NCI-H1092 (cell line): ENCODE measurements at places on chromosomes 16 and 17.

DNA sequence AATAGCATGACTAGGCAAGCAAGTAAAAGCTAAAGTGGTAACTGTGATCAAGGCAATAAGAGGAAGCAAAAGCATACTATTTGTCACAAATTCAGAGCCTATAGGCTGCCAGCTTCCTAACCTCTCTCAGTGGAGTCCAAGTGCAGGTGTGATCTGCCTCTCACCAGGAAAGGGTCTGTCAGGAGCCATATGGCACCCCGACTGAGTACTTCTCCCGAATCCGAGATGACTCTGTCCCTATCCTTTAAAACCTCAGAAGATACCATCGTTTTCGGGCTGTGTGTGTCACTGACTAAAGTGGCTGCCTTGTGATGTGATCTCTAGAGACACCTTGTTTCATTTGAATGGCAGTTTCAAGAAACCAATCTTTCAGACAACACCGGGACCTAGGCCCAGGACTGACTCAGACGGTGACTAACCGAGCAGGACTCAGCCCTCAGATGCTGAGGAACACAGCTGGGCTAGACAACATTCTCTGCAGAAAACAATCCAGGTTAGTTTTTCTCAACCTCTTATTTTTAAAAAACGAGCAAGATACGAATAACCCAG is 63.6 kb downstream of the SMG6 start:
- DNase-seq = no peak

GRCh38 chr17:79006794-79007503 is 2.6 kb downstream of the CANT1 start:
- DNase-seq = no peak

DNA sequence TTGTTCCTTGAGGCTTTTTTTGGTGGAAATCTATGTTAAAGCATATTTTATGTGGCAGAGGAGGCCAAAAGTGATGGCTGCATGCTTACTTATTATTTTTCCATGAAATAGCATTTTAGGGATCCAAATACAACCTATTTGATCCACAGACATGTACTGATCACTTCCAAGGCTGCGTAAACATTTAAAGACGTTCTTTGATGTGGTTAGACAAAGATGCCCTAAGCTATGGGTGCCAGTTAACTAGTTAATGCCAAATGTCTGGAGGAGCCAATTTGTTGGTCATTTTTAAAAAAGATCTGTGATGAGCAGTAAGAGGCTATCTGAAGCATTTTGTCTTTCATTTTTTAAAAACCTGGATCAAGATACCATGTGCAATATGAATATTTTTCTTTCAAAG is 17.3 kb upstream of the PRKCA start:
- no peak for DNase-seq

- DNase-seq = no peak
These were observed 109.5 kb downstream of the ASIC2 start for GRCh38 chr17:33183487-33184026.

- no peak for DNase-seq
These were observed 12.5 kb downstream of the ZSCAN32 start for GRCh38 chr16:3388325-3388724.

- no peak for DNase-seq
These were observed 78.0 kb downstream of the KNOP1 start for GRCh38 chr16:19639986-19640421.

GRCh38 chr16:11140098-11140375 is 116.0 kb downstream of the SOCS1 start:
- no peak for DNase-seq

DNA sequence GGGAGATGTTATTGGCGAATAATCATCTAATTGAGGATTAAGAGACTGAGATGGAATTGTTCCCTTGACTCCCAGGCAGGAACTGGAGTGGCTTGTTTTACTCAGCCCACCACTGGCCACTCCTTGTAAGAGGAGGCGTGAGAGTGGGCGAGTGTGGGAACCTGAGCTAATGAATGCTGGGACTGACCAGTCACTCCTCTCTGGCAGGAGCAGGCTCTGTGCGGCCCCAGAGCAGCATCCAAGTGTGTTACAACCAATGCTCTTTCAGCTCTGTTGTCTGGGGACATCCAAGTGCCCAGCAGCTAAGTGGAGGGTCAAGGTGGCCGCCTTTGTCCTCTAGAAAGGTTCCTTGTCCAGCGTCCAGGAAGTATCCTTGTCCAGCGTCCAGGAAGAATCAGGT is 739.9 kb downstream of the CDH8 start:
- no peak for DNase-seq

GRCh38 chr17:814371-814770 is 32.2 kb downstream of the MRM3 start:
- no peak for DNase-seq

DNA sequence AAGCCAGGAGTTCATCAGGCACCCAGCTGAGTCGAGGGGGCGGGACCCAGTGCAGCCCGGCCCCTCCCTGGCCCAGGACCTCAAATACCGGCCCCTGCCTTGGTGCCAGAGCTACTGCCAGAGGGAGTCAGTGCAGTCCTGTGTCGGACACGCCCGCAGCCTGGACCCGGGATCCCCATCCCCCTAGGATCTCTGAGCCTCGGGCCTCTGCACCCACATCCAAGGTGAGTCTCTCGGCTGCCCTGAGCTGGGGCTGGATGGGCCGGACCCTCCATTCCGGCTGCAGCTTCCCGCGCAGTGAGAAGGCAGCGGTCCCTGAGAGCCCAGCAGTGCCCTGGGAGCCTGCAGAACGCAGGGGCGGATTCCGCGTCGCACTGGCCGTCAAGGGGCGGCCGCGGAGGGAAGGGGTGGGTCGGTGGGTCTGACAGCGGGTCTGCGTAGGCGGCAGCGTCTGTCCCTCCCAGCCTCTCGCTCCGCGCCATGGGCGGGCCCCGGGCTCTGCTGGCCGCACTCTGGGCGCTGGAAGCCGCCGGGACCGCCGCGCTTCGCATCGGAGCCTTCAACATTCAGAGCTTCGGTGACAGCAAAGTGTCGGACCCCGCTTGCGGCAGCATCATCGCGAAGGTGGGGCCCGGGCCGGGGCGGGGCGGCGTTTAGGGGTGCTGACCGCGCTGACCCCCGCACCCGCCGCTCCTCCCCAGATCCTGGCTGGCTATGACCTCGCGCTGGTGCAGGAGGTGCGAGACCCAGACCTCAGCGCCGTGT is at the start of gene DNASE1L2:
Gene DNASE1L2 (plus strand): TSS at position 108 of the 765 bp plus-strand sequence. CDS start 373 bp downstream, at position 481.
- no peak for DNase-seq

DNA sequence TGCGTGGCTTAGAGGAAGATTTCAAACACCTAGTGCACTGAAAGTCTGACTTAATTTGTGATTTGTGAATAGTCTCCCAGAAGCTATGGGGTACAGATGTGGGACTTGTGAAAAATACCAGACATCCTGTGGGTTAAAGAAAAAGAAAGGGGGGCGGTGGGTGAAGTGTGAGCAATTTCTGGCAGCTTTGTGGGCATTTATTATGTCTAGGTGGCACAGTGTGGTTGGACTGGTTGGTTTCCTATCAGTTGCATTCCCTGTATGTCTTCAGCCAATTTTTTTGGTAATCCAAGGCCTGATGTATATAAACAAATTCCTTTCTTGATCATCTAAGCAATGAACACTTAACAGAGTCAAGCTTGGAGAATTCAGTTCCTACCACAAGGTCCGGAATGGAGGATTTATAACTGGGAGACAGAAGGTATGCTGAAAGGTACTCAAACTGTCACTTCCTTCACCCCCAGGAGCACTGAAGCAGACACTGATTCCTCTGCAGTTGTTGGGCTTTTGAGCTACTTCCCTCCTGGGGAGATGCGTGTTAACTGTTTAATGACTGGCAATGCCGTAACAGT is 211.6 kb downstream of the WWOX start:
- no peak for DNase-seq

GRCh38 chr17:78390241-78391050 is 12.0 kb downstream of the PGS1 start:
- no peak for DNase-seq

DNA sequence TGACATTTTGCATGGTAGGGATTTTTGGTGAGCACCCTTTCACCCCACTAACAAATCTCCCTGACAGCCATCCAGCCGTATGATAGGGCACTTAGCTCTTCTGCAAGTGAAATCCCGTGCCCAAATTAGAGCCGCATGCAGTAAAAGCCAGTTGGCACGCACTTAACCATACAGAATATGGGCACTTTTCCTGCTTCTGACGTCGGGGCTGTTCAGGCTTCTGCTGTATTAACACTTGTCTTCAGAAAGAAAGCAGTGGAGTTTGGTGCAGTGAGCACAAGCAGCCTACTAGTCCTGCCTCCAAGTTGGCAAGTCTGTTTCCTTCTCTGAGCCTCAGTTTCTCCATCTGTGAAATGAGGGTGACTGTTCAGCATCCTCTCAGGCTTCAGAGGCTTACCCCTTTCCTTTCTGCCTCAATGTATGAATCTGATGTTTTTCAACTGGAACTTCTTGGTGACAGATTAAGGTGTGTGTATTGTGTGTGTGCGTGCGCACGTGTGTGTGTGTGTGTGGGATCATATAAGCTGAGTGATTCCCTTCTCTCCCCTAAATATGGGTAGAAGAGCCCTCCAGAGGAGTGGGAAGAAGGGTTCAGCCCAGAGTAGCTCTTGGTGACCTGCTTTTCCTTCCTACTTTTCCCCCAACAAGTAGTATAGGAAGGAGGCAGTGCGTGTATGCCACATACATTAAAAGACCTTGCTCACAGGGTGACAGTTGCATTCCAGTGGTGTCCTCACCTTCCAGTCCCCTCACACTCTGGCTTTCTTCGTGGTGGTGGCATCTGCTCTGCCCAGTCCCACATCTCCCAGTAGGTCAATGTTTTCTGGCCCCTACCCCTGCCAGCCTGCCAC is 19.0 kb downstream of the IGF2BP1 start:
- DNase-seq = no peak

DNA sequence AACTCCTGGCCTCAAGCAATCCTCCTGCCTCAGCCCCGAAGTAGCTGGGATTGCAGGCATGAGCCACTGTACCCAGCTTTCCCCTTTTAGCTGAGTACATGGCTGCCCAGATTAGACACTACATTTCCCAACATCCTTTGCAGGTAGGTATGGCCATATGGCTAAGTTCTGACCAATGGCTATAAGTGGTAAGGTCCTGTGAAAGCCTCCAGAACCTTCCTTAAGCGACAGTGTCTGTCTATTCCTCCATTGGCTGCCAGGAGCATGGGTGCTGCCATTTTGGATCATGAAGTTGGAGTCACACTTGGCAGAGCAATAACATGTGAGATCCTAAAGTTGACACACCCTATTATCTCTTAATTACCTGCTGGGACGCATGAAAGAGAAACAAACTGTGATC is 24.4 kb upstream of the CRHR1 start:
- no peak for DNase-seq

DNA sequence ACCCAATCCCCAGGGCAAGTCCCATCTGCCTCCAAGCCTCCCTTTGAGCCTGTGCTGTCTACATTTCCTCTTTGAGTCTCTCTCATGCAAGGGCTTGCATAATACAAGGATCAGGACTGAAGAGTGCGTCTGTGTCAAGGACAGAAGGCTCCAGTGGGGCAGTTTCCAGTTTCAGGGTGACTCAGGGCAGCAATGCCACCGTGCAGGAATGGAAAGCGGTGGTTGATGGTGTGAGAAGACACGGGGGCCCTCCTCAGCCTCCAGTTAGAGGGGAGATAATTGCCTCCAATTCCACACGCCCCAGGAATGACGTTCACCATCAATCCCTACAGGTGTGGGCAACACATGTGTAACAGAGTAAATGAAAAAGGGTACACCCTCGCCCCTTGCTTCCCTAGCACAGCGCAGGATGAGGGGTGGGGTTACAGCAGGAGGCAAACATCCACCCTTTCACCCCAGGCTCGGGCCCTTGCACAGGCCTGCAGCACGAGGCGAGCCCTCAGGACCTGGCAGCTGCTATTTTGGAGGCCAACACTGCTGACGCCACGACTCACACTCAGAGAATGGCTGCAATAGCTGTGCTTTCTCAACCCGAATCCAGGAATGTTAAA is 24.8 kb upstream of the SLC25A19 start:
- DNase-seq = no peak

- DNase-seq = no peak
These were observed 32.4 kb upstream of the ADORA2B start for GRCh38 chr17:15912416-15912955.

DNA sequence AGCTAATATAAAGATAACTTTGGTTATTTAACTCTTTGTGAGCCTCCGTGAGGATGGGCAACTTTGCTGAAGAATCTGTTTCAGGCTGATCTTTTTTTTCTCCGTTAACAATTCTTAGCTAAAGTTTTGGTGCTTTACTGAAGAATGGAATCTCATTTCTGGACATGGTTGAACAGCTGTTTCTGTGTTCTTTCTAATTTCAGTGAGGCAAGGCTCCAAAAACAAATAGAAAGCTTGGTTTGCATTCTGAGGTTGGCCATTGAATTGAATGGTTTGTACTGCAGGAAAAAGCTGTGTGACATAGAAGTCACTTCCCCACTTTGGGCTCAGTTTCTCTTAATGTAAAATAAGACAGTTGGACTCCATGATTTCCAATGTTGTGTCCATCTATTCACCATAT is 22.3 kb upstream of the HLF start:
- DNase-seq = no peak

- DNase-seq = no peak
These were observed 91.9 kb downstream of the RPTOR start for GRCh38 chr17:80636361-80637018.

DNA sequence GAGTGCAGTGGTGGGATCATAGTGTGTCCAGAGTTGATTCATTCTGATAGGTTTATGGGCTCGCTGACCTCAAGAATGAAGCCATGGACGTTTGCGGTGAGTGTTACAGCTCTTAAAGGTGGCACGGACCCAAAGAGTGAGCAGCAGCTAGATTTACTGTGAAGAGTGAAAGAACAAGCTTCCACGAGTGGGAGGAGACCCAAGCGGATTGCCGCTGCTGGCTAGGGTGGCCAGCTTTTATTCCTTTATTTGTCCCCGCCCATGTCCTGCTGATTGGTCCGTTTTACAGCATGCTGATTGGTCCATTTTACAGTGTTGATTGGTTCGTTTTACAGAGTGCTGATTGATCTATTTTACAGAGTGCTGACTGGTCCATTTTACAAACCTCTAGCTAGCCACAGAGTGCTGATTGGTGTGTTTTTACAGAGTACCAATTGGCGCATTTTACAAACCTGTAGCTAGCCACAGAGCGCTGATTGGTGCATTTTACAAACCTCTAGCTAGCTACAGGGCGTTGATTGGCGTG is 17.5 kb downstream of the CACNG4 start:
- DNase-seq = no peak

GRCh38 chr16:66300037-66300436 is 66.5 kb upstream of the CDH5 start:
- no peak for DNase-seq

- DNase-seq = no peak
These were observed 5.7 kb downstream of the NECAB2 start for GRCh38 chr16:83973581-83974385.

DNA sequence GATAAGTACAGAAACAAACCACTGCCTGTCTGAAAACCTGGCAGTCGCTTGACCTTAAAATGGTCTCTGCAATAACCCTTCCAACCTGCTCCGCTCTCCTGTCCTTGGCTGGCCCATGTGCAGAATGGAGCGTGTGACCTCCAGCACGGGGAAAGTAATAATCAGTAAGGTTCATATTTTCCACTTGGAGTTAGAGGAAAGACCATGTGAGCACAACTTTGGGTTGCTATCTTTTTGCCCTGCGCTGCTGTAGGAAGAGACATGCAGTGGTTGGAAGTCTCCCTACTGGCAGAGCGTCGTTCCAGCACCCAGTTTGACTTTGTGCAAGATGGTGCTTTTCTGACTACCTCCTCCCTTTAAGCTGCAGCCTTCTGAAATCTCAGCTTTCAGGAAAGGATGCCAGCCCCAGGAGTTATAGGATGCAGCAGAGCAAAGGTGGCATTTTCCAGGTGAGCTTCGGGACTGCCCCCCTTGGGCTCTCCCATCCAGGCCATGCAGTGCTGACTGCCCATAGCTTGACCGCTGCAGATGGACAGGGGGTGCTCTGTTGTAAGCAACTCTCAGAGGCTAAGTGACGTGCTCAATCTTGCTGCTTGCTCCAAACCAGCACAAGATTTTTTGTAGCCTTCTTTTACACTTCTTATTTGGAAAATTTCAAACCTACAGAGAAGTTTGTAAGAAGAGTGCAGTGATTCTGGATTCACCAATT is 110.7 kb upstream of the NOL11 start:
- DNase-seq = peak; percentile 65
